ENCODE measurements at places on chromosomes 12 and 14.

GRCh38 chr12:3405821-3406220 is 85.2 kb upstream of the PRMT8 start:
- no peak for DNase-seq

GRCh38 chr14:92874962-92875661 is 47.8 kb upstream of the CHGA start:
- no peak for DNase-seq

DNA sequence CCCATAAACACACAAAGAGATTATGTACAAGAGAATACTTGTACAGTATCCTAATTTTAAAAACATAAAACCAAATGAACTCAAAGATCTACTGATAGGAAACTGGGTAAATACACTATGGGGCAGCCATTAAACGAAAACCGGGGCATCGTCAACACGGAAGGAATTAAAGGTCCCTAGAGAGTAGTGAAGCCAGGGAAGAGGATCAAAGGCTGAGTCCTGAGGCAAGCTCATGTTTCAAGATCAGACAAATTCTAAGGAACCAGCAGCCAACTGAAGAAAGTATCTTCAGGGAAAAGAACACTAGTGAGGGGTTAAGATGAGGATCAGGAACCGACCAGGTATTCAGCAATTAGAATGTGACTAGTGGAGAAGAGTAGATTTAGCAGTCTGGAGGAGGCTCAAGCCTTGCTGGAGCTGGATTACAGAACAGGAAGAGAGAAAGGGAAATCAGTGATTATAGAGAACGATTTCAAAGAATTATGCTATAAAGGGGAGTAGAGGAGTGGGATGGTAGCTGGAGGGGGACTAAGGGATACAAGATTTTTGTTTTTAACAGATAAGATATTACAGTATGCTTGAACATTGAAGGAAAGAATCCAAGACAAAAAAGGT is 23.7 kb downstream of the SEL1L start:
- DNase-seq: no peak

DNA sequence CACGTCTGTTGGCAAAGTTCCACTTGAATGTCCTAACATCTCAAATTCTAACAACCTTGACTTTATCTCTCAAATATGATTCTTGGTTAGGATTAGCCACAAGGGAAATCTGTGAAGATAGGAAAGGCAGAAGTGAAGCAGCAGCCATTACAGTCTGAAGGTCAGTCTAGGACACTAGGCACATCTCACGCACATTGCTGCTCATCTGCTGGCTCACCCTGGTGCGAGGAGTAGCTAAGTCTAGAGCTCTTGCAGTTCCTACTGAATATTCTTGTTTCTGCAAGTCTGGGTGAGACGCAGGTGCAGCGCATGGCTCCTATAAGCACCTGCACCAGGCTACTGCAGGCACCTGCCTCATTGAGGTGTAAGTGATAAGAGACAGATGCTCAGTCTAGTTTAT is 6.4 kb upstream of the SLC25A3 start:
- DNase-seq: no peak

GRCh38 chr12:24177889-24178288 is 228.4 kb upstream of the SOX5 start:
- no peak for DNase-seq
